Left ventricle myocardium inferior (tissue), 1 donor: ENCODE measurements at places on chromosomes 7 and 10. TPM values are rescaled to one million over a fixed set of nuclear protein-coding genes. Genes with fewer than 3 reads are reported as not detected.

LRGUK gene
- total RNA-seq: 0.19 TPM

TRPV5 gene
- total RNA-seq: not detected

ASAH2 gene
- not detected for total RNA-seq

FGFR2 gene
- total RNA-seq: 0.36 TPM

AUTS2 gene
- total RNA-seq: 10.5 TPM

PDE6C gene
- total RNA-seq: not detected

ANKRD7 gene
- total RNA-seq: 1.1 TPM

SNX13 gene
- total RNA-seq: 42.2 TPM

AFAP1L2 gene
- 7.0 TPM for total RNA-seq

C10orf143 gene
- total RNA-seq: 1.7 TPM

MUC3A gene
- total RNA-seq: 0.19 TPM

SLC18A2 gene
- 0.05 TPM for total RNA-seq

MBL2 gene
- not detected for total RNA-seq

ZNF438 gene
- total RNA-seq: 13.2 TPM

PRKG1 gene
- total RNA-seq: 38.9 TPM

VAX1 gene
- not detected for total RNA-seq

ANXA8L1 gene
- not detected for total RNA-seq

CYP17A1 gene
- not detected for total RNA-seq

EEPD1 gene
- 7.1 TPM for total RNA-seq

BBS9 gene
- 13.7 TPM for total RNA-seq

NEUROG3 gene
- total RNA-seq: not detected

GRID2IP gene
- not detected for total RNA-seq

NEURL1 gene
- total RNA-seq: 0.14 TPM

NANOS1 gene
- total RNA-seq: 11.7 TPM

VWDE gene
- not detected for total RNA-seq

GSTK1 gene
- 291 TPM for total RNA-seq

PILRB gene
- total RNA-seq: 10.6 TPM

PTPRZ1 gene
- 0.80 TPM for total RNA-seq

FAM25G gene
- total RNA-seq: not detected

NPY4R gene
- not detected for total RNA-seq

PCDH15 gene
- total RNA-seq: 0.19 TPM

TWIST1 gene
- total RNA-seq: 1.3 TPM

ANKRD22 gene
- not detected for total RNA-seq

HOXA3 gene
- total RNA-seq: not detected

MRLN gene
- not detected for total RNA-seq

ARMC10 gene
- 22.6 TPM for total RNA-seq

SEMA4G gene
- total RNA-seq: 0.52 TPM

TMEM229A gene
- not detected for total RNA-seq

PTPRE gene
- total RNA-seq: 13.8 TPM

SPDYE6 gene
- not detected for total RNA-seq

GIMAP8 gene
- 11.0 TPM for total RNA-seq

RAMP3 gene
- 30.7 TPM for total RNA-seq

PRPF18 gene
- 14.7 TPM for total RNA-seq

MEOX2 gene
- 7.7 TPM for total RNA-seq

NRBF2 gene
- total RNA-seq: 8.9 TPM

ABCB1 gene
- 1.0 TPM for total RNA-seq

ARHGAP19 gene
- total RNA-seq: 4.2 TPM

LEP gene
- total RNA-seq: 0.14 TPM

CYP2C19 gene
- total RNA-seq: not detected

MARCHF5 gene
- total RNA-seq: 32.2 TPM

PRPS1L1 gene
- total RNA-seq: not detected
